ENCODE measurements at places on chromosomes 2 and 18.
A peak's percentile ranks its signal among the peaks of the same experiment; 100 is the strongest.

GRCh38 chr2:8966123-8966908 lies 37.2 kb downstream of the MBOAT2 start:
- no peak for DNase-seq

DNA sequence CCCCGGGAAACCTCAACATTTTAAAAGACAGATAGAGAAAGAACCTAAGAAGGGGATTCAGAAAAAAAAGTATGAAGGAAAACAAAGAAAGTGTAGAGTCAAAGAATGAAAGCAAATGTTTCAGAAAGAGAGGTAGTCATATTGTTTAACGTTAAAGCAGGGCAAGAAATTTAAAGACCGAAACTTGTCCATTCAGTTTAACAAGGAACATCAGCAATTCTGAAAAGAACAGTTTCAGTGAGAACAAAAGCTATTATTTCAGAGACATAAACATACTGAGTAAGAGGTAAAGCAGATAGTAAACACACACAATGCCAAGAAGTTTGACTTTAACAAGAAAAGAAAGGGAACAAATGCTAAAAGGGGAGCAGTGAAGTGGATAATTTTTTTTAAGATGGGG lies 41.1 kb downstream of the MBD2 start:
- DNase-seq, result no peak

DNA sequence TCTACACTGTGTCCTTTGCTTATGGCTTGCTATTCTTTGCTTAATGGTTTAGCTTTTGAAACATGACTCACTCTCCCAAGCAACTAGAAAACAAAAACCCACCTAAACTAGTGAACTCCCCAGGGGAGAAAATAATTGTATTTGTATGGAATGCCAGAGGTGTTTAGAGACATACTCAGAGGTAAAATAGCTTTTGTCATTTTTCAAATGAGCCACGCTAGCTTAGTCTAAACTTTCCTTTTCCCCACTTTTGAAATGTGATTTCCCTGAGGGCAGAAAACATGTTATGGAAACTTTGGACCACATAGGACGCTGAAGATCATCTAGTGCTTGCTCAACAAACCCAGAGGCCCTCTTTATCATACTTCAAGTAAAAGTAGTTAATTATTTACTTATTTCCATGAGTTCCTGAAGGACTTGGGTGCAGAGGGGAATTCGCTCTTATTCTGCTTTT lies 16.5 kb upstream of the CYTIP start:
- DNase-seq, result peak; percentile 58

DNA sequence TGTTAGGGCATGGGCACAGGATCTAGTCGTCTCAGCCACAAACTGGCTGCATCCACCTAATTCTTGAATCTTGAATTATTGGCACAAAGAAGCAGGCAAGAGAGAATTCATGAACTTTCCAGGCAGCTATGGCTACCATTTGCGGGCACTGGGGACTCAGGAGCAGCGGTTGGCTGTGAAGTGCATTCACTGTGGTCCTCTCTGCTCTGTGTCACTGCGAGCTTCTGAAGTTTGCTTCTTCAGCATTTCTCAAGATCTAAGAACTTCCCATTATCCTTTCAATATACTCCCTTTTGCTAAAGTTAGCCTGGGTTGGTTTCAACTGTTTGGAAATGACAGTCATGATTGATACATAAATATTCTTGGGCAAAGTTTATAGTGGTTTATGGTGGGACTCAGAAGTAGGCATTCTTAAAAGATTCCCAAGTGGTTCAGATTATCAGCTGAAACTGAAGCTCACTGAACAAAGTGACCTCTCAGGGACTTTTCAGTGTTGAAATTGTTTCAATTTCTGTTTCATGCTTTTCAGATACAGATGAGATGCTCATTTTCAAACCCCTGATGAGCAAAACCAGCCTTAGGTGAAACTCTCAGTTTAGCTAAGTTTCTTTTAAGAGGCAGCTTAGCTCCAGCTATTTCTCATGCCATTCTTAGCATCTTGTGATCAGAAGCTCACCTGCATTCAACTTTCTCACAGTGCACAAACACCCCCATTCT lies 1258.3 kb upstream of the GYPC start:
- DNase-seq, result no peak

DNA sequence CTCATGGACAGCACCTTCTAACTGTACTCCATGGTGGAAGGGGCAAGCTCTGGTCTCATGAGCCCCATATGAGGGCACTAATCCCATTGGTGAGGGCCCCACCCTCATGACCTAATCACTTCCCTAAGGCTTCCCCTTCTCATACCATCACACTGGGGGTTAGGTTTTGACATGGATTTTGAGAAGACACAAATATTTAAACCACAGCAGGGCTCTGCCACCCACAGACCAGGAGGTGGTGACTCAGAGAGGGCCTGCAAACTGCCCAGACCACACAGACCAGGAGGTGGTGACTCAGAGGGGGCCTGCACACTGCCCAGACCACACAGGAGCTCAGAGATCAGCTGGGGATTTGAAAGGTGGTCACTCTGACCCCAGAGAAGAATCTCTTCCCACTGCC lies 222.0 kb downstream of the KLHL29 start:
- DNase-seq, result no peak

DNA sequence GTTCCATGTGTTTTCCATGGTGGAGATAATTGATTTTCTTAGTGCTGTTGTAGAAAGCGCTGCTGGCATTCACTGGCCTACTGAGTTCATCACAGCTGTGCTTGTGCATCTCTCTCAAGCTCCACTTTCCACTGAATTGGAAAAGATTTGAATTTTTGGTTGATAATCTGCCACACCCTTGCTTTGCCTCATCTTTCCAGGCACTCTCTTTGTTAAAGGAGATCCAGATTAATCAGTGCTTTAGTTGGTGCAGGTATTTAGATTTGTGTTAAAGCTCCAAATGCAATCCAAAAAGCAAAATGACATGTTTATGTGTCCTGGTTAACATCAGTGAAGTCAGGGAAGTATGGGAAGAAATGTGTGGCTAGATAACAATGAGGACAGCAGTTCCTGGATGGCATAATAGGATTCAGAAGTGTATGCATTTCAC lies 2.7 kb upstream of the COL3A1 start:
- DNase-seq, result no peak

DNA sequence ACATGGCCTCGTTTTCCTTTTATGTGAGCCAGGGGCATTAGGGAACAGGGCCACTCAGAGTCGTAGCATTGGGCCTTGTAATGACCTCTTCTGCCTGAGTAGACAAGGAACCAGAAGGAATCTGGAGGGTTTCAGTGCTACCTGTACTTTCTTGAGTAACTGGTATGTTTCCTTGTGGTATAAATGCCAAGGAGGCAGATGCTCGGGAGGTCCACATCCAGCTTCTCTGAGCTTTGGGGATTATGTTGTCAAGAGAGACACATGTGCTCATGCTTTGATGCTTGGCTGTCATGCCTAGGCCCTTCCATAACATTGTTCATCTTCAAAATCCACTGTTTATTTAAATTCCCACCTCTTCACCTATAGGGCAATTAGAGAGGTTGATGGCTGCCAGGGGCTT lies 26.3 kb downstream of the FOSL2 start:
- DNase-seq, result no peak

- DNase-seq, result no peak
These were observed 326.7 kb downstream of the AGAP1 start for GRCh38 chr2:235820571-235820970.
